ENCODE measurements at places on chromosomes 7 and 10.

DNA sequence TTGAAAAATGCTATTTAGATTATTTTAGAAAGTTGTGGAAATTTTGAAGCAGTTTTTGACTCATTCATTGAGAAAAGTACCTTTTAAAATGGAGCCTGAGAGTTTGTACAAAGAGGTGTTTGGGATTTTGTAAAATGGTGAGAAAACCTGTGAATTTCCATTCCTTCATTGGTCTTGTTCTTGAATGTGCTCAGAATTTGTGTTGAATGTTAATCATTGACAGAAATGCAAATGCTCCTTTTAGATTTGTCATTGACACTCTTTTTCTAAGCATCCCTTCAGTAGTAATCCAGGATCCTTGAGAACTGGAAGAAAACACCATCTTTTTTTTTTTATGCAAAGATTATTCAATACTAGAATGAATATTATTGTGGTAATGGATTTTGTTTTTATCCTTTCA lies 74.8 kb downstream of the LCOR start:
- DNase-seq = no peak

DNA sequence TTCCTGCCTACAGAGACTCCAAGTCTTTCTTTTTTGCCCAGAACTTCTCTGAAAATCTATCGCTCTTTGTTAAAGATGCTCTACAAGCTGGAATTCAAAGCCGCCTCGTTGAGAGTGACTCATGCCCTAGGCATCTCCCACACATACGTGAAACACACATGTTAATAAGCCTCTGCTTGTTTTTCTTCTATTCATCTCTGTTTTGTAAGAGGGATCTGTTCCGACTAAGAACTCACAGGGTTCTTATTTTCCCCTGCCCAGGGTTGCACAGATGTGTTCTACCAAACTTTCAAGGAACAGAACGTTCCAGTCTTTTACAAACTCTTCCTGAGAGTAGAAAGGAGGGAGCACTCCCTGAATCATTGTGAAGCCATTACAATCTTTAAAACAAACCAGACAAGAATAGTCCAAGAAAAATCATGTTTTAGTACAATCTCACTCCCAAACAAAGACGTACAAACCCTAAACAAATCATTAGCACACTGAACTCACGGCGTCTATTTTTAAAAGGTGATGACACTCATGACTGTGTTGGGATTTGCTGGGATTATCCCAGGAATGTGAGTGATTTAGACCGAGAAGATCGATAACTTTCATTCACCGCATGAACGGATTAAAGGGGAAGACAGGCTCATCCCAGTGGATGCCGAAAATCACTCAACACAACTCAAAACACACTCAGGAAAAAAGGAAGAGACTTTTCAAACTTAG lies 55.3 kb upstream of the INPP5A start:
- DNase-seq = no peak

GRCh38 chr10:3790272-3790671 lies 5.3 kb upstream of the KLF6 start:
- DNase-seq = no peak

GRCh38 chr10:28677888-28678686 lies 766 bp downstream of the BAMBI start:
- DNase-seq = peak; percentile 52

DNA sequence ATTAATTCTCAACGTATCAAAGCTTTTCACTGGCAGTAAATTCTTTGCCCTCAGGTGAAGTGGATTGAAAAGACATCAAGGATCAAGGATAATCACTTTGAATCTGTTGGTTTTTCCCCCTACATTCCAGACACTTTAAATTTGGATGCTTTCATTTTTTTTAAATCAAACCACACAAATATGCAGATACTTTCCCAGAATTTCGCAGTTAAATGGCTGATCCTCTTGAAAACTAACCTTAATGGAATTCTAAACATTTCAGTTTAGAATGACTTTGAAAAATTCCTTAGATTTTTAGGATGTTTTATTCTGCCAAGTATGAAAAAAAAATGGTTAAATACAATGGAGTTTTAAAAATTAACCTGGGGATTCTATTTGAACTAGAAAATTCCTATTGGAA lies 325.9 kb downstream of the GFRA1 start:
- DNase-seq = no peak

DNA sequence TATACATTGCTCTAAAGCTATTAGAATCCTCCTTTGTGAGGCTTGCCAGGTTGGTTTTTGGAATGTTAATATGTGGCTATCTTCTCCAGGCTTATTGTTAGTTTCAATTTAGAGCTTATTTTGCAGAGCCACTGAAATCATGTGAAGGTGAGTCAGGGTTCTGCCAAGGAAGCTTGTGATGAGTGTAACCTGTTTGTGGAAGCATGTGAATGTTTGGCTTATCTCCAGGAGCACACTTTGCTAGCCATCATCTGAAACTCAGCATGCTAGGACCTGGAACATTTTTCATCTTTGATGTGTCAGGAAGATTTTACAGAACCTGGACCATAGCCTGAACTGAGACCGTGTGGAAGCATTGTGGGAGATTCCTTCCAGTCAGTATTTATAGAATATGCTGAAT lies 197.3 kb downstream of the PPP1R9A start:
- no peak for DNase-seq

GRCh38 chr10:77279207-77279606 lies 358.4 kb downstream of the KCNMA1 start:
- no peak for DNase-seq

GRCh38 chr10:49448924-49449323 lies 53.0 kb upstream of the DRGX start:
- no peak for DNase-seq

DNA sequence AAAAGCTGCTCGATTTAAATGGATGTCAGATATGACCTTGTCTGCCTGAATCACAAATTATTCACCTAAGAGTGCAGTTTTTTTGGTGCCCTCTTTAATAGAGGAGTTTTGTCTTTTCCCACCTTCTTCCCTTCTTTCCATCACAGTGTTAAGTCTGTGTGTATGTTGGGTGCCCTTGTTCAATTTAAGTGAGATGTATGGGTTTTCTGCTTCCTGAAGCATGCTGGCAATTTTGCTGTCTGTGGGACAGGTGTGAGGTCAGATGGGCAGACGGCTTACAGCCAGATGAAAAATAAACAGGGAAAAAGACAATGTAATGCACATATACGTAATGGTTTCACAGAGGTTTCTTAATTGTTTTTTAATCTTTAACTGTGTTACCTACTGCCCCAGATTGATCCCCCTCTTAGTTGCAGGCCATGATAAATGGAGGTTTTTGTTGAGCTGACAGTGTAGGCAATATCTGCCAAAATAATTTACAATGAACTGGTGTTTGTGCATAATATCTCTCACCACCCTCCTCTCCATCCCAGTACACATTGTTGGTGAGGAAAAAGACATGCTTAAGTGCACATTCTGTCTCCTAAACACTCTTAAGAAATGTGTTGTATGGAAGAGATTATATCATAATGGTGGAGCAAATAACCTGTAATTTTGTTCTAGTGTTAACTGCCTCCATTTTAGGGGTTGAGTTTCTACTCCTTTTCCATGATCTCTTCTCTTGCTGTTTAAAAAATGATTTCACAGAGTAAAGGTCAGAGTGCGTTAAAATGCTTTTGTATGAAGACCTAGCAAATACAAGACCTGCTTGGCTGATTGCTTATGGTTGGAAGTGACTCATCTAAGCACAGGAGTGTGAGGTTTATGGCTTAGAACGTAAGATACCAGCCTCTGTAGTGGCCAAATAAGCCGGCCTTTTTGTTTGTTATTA lies 123.9 kb downstream of the LRRC4 start:
- no peak for DNase-seq

- DNase-seq = no peak
These were observed 212.4 kb upstream of the BMPER start for GRCh38 chr7:33692956-33693355.

GRCh38 chr10:115491526-115492140 lies 398.5 kb downstream of the ATRNL1 start:
- no peak for DNase-seq

- DNase-seq = no peak
These were observed 482 bp upstream of the CLDN12 start for GRCh38 chr7:90402785-90403173.

- peak; percentile 91 for DNase-seq
These were observed 6.3 kb downstream of the COL28A1 start for GRCh38 chr7:7529328-7529727.

GRCh38 chr10:90920986-90921666 lies at the start of gene ANKRD1:
Gene ANKRD1 (minus strand): TSS chr10:90921087. CDS start chr10:90921027, 60 bp downstream.
- no peak for DNase-seq

GRCh38 chr10:114911801-114912469 lies 26.1 kb upstream of the TRUB1 start:
- DNase-seq = no peak

DNA sequence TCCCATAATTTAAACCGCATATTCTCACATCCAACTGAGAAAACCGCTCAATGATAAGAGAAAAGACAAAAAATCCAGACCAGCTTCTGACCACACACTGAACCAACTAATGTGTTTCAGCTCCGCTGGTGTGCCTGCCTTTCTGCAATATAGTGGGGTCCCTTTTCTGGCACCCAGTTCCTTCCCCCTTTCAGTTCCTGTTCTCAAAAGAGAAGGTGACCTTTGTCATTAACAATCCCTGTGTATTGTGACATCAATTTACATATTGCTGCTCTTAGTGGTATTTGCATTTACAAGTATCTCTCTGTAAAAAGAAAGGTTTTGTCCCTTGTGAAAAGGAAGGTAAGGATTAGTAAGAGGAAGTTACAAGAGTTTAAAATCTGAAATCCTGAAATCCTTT lies 1.4 kb downstream of the PPP1R17 start:
- no peak for DNase-seq

GRCh38 chr7:116573541-116573940 lies 48.7 kb downstream of the CAV1 start:
- no peak for DNase-seq

- DNase-seq = peak; percentile 1
These were observed 2.1 kb downstream of the KIF5B start for GRCh38 chr10:32054094-32054493.

DNA sequence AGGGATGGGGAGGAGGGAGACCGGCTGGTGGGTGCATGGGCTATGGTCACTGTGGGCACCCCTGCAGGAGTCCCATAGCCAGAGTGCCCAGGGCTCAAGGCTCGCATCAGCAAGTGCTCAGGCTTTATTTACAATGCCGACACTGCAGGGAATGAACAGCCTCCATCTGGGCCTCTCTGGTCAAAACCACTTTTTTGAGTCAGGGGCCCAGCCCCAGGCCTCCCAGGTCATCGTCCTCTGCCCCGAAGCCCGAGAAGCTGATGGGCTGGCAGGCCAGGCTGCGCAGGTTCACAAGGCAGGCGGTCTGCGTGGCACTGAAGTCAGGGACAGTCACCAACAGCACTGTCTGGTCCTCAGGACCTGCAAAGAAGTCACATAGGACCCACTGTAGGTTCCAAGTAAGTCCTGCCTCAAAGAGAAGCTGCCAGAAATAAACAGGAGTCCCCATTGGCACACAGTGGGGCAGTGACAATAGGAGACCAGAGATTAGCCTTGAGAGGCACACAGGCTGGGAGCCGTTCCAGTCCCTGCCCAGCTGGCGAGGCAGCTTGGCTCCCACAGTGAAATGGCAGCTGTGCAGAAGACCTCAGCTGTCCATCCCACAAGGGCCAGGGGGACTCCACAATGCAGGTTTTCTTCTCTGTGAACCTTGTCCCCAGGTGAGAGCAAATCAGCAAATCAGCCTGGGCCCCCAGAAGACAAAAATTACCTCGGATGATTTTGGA lies 8.6 kb downstream of the POLD2 start:
- DNase-seq = no peak

Data from NCI-H748 treated with DMSO at 0.1 percent for 48 hours (cell line).